ENCODE measurements at places on chromosomes 16 and 17. TPM values are rescaled to one million over a fixed set of nuclear protein-coding genes. Genes with fewer than 3 reads are reported as not detected.

GRCh38 chr17:67624886-67625656 lies 92.7 kb upstream of the NOL11 start:
- H3K4me3 ChIP-seq, result no peak overlapping the region
- no peaks in the 10 kb centered on the region for H3K36me3 ChIP-seq
- no peak for DNase-seq
- H3K4me1 ChIP-seq, result no peaks in the 10 kb centered on the region
- H3K27ac ChIP-seq, result no peak overlapping the region

GRCh38 chr16:4245077-4245791 lies 3.4 kb upstream of the SRL start:
- no peak for DNase-seq
- H3K27ac ChIP-seq, result no peak overlapping the region
- no peaks in the 10 kb centered on the region for H3K27me3 ChIP-seq
- no peaks in the 10 kb centered on the region for H3K4me1 ChIP-seq

DNA sequence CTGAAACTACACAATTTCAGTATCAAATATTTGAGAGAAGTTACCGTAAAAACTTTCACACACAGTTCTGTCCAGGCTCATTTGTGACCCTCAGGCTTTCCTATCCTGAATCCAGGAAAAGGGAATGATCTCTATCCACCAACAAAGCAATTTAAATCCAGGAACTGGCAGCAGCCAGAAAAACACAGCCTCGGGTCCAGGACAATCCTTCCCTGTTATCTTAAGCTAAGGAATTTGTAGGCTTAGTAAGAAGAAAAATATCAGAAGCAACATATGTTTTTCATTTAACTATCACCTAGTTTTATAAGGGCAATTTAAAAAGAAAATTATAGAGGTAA lies 47.1 kb downstream of the TEX2 start:
- H3K36me3 ChIP-seq, result peaks cover 4% of the 10 kb centered on the region
- no peaks in the 10 kb centered on the region for H3K27me3 ChIP-seq
- H3K4me1 ChIP-seq, result peaks cover 47% of the 10 kb centered on the region
- no peak overlapping the region for H3K4me3 ChIP-seq
- H3K27ac ChIP-seq, result peak overlapping the region; percentile 75
- DNase-seq, result peak; percentile 70

Gene VPS4A
- 28.9 TPM for total RNA-seq

Gene SHBG
- 1.4 TPM for total RNA-seq

DNA sequence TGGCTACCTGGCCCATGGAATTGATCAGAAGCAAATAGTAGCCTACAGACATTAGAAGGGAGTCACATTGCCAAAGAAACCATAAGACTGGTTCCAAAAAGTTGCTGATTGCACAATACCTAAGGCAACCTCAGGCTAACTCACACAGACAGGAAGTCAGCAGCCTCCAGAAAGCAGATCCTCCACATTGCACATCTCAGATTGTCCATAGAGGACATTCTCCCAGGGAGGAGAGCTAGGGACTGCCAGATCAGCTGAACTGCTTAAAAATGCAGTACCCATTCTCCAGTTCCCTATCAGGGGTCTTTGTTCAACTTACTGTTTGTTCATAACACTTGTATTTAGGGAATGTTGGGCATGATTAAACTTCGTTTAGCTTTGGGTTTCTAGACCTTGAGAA lies 4.2 kb downstream of the CCL3 start:
- DNase-seq, result no peak
- H3K27me3 ChIP-seq, result no peaks in the 10 kb centered on the region
- H3K27ac ChIP-seq, result no peak overlapping the region
- no peak overlapping the region for H3K4me3 ChIP-seq
- H3K4me1 ChIP-seq, result no peaks in the 10 kb centered on the region

Gene CACNG5
- total RNA-seq, result not detected

GRCh38 chr16:1781254-1781653 lies 1.1 kb downstream of the SPSB3 start:
- peaks cover 12% of the 10 kb centered on the region for H3K4me1 ChIP-seq
- peak overlapping the region; percentile 75 for H3K4me3 ChIP-seq
- no peak for DNase-seq
- peaks cover 2% of the 10 kb centered on the region for H3K36me3 ChIP-seq
- no peak overlapping the region for H3K27ac ChIP-seq
- no peaks in the 10 kb centered on the region for H3K27me3 ChIP-seq

Gene SLC16A11
- total RNA-seq, result not detected

GRCh38 chr16:27611340-27611739 lies 61.4 kb downstream of the KATNIP start:
- no peaks in the 10 kb centered on the region for H3K36me3 ChIP-seq
- no peaks in the 10 kb centered on the region for H3K4me1 ChIP-seq
- no peak for DNase-seq
- H3K4me3 ChIP-seq, result no peak overlapping the region
- no peak overlapping the region for H3K27ac ChIP-seq
- H3K27me3 ChIP-seq, result no peaks in the 10 kb centered on the region

Gene LRRC45
- total RNA-seq, result 6.2 TPM

DNA sequence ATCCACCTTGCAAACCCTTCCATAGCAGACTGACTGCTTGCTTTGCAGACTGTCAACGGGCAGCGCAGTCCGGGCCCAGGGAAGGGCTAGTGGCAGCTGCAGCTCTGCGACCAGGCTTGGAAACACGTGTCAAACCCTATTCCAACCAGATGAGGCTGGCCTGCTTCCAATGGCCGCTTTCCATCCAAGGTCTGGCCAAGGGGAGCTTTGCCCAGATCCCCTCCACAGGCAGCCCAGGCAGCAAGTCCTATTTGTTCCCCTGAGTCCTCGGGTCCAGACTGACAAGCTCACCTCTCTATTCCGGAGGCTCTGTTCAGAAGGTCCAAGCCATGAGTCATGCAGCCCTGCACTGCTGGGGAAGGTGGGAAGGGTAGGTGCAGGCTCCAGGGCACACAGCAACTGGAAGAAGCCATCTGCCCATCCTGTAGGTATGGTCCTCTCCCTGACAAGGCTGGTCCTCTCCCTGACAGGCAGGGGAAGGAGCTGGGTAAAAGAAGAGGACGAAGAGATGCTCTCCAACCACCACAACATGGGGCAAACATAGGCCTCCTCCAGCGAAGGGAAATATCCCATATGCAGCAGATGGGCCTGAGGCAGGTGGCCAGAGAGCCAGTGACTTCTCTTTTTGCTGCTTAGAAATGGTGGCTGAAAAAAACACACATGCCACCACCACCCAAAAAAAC lies 22.6 kb upstream of the AXIN2 start:
- DNase-seq, result no peak
- H3K4me1 ChIP-seq, result no peaks in the 10 kb centered on the region
- no peaks in the 10 kb centered on the region for H3K36me3 ChIP-seq
- H3K27ac ChIP-seq, result no peak overlapping the region

Gene PRSS27
- 3.0 TPM for total RNA-seq

Gene SLC4A1
- not detected for total RNA-seq

DNA sequence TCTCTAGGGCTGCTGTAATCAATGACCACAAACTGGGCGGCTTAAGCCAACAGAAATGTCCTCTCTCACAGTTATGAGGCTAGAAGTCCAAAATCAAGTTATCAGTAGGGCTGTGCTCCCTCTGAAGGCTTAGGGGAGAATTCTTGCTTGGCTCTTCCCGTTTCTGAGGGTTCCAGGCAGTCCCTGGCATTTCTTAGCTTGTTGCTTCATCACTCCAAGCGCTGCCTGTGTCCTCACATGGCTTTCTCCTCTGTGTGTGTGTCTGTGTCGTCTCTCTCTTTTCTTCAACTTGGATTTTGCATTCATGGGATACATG lies 13.7 kb upstream of the CDC42EP4 start:
- no peaks in the 10 kb centered on the region for H3K27me3 ChIP-seq
- no peak overlapping the region for H3K27ac ChIP-seq
- peaks cover 6% of the 10 kb centered on the region for H3K4me1 ChIP-seq
- H3K36me3 ChIP-seq, result no peaks in the 10 kb centered on the region

Gene RASD1
- total RNA-seq, result 0.48 TPM

- no peaks in the 10 kb centered on the region for H3K36me3 ChIP-seq
- DNase-seq, result no peak
- H3K27me3 ChIP-seq, result peaks cover under 1% of the 10 kb centered on the region
- no peak overlapping the region for H3K4me3 ChIP-seq
- H3K4me1 ChIP-seq, result peaks cover 52% of the 10 kb centered on the region
Observed at GRCh38 chr17:5784791-5785190, 200.5 kb upstream of the NLRP1 start.

- no peak overlapping the region for H3K4me3 ChIP-seq
- DNase-seq, result no peak
- peaks cover 8% of the 10 kb centered on the region for H3K27me3 ChIP-seq
- no peaks in the 10 kb centered on the region for H3K36me3 ChIP-seq
Observed at GRCh38 chr16:19138601-19139000, 24.8 kb downstream of the ITPRIPL2 start.

- no peaks in the 10 kb centered on the region for H3K36me3 ChIP-seq
- H3K4me3 ChIP-seq, result no peak overlapping the region
- no peak overlapping the region for H3K27ac ChIP-seq
- DNase-seq, result no peak
- H3K4me1 ChIP-seq, result no peaks in the 10 kb centered on the region
- no peaks in the 10 kb centered on the region for H3K27me3 ChIP-seq
Observed at GRCh38 chr17:74822335-74822938, 37.2 kb downstream of the GRIN2C start.

Gene ZP2
- total RNA-seq, result not detected

DNA sequence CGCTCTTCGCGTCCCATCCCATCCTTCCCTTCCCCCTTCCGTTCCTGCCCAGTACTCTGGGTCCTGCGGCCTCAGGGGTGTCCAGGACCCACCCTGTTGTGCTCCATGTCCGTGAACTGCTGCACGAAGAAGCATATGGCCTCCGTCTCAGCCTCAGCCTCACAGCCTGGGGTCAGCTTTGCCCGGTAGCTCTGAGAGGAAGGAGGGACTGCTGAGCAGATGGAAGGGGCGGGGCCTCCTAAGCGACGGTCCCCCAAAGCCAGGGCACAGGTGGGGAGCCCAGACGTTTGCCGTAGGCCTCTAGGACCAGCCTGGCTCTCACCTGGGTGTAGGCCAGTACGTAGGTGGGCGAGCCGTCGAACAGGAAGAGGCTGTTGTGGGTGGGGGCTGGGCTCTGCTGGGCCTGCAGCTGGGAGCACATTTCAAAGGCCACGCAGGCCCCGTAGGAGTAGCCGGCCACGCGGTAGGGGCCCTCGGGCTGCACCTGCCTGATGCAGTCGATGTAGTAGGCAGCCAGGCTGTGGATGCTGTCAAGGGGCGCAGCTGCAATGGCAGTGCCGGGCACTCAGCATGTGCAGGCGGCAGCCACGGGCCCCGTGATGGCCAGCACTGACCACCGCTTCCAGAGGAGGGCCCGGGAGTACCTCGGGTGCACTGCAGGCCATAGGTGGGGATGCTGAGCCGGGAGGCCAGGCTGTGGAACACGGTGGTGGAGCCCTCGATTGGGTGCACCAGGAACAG lies 14.6 kb upstream of the DUS1L start:
- H3K4me3 ChIP-seq, result no peak overlapping the region
- no peaks in the 10 kb centered on the region for H3K27me3 ChIP-seq
- no peaks in the 10 kb centered on the region for H3K4me1 ChIP-seq
- no peak overlapping the region for H3K27ac ChIP-seq

Gene SHISA9
- total RNA-seq, result 73.0 TPM

Gene CEP131
- total RNA-seq, result 5.9 TPM

GRCh38 chr17:4443476-4443875 lies 9.7 kb downstream of the SPNS3 start:
- no peak overlapping the region for H3K4me3 ChIP-seq
- H3K36me3 ChIP-seq, result no peaks in the 10 kb centered on the region
- H3K4me1 ChIP-seq, result no peaks in the 10 kb centered on the region
- peaks cover 9% of the 10 kb centered on the region for H3K27me3 ChIP-seq

GRCh38 chr16:68776821-68777485 lies 39.9 kb downstream of the CDH1 start:
- H3K27ac ChIP-seq, result no peak overlapping the region
- H3K27me3 ChIP-seq, result peaks cover 16% of the 10 kb centered on the region
- DNase-seq, result peak; percentile 81
- H3K36me3 ChIP-seq, result no peaks in the 10 kb centered on the region

Gene GPR142
- not detected for total RNA-seq

DNA sequence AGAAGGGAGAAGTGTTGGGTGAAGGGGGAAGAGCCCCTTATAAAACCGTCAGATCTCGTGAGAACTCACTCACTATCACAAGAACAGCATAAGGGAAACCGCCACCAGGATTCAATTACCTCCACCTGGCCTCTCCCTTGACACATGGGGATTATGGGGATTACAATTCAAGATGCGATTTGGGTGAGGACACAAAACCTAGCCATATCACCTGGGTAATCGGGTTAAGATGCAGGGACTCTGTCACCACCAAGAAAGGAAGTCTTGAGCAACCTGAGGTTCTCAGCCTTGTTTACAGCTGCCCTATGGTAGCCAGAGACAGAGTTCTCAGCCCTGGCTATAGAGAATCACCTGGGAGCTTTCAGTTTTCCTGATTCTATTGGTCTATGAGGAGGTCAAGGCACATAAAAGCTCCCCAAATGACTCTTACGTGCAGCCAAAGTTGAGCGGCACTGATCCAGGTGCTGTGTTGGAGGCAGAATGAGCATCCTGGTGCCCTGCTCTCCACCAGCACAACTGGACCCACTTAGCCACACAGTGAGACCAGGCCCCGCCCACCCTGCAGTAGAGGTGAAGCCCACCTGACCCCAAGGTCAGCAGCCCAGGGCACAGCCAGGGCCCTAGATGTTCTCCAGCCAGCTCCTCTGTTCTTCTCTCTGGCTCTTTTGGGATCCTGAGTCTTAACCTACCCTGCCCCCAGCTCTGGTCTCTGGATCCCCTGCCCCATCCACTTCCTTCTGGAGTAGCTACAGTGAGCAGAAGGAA lies 138.5 kb upstream of the CDH5 start:
- no peak overlapping the region for H3K27ac ChIP-seq
- no peak overlapping the region for H3K4me3 ChIP-seq
- H3K27me3 ChIP-seq, result peaks cover 21% of the 10 kb centered on the region
- H3K36me3 ChIP-seq, result no peaks in the 10 kb centered on the region
- DNase-seq, result no peak
- peaks cover 19% of the 10 kb centered on the region for H3K4me1 ChIP-seq

Gene EZH1
- total RNA-seq, result 15.2 TPM

- H3K4me3 ChIP-seq, result no peak overlapping the region
- no peak overlapping the region for H3K27ac ChIP-seq
- no peaks in the 10 kb centered on the region for H3K4me1 ChIP-seq
- no peaks in the 10 kb centered on the region for H3K27me3 ChIP-seq
Observed at GRCh38 chr16:12976936-12977335, 75.5 kb downstream of the SHISA9 start.

GRCh38 chr16:68091380-68092261 lies 6.5 kb downstream of the NFATC3 start:
- no peaks in the 10 kb centered on the region for H3K27me3 ChIP-seq
- no peak overlapping the region for H3K27ac ChIP-seq
- no peak overlapping the region for H3K4me3 ChIP-seq
- DNase-seq, result peak; percentile 57
- no peaks in the 10 kb centered on the region for H3K36me3 ChIP-seq
- H3K4me1 ChIP-seq, result peaks cover 13% of the 10 kb centered on the region

GRCh38 chr17:74307984-74308773 lies 17.8 kb upstream of the KIF19 start:
- H3K27ac ChIP-seq, result no peak overlapping the region
- H3K4me3 ChIP-seq, result no peak overlapping the region
- peaks cover 3% of the 10 kb centered on the region for H3K27me3 ChIP-seq
- no peaks in the 10 kb centered on the region for H3K36me3 ChIP-seq
- no peaks in the 10 kb centered on the region for H3K4me1 ChIP-seq
